ENCODE measurements at places on chromosomes 13 and 19. TPM values are rescaled to one million over a fixed set of nuclear protein-coding genes. Genes with fewer than 3 reads are reported as not detected.

DNA sequence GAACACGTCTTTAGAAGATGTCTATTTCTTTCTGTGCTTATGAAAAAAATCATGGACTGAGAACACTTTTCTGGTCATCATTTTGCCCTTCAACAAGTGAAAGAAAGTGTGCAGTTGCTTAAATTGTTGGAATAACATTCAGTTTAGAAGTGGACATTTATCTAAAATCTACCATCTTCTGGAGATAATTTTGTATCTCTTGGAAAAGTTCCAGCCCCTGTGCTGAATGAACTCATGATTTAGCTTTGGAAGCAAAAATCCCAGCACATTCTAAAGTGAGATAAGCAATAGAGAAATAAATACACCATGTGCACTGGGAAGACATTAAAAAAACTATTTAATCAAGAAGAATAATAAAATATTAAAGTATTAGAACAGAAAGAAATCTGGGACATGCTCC lies 1420.8 kb upstream of the SLC10A2 start:
- no peak for DNase-seq

Gene ZNF442
- 1.2 TPM for total RNA-seq

Gene NLRP7
- not detected for total RNA-seq

- DNase-seq = no peak
Measured at GRCh38 chr13:24679686-24680085, 522 bp upstream of the ATP12A start.

DNA sequence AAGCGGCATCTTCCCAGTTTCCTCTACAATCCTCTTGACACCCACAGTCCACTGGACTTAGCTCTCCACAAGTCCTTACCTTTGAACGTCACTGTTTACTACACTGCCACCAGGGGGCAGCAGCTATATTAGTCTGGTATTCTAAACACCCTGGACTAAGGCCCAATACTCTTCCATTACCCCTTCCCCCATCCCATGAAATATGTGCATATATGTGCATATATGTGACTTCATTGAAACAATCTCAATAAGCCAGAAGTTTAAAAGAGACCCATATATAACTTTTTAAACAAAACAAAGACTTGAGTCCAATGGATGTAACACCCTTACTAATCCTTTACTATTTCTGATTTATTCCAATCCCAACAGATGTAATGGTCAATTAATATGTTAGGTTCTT lies 15.5 kb downstream of the GGACT start:
- peak; percentile 54 for DNase-seq

Gene COMP
- total RNA-seq = not detected

Gene GIPC3
- total RNA-seq = not detected

- DNase-seq = no peak
Measured at GRCh38 chr13:22320991-22321390, 650.1 kb downstream of the FGF9 start.

DNA sequence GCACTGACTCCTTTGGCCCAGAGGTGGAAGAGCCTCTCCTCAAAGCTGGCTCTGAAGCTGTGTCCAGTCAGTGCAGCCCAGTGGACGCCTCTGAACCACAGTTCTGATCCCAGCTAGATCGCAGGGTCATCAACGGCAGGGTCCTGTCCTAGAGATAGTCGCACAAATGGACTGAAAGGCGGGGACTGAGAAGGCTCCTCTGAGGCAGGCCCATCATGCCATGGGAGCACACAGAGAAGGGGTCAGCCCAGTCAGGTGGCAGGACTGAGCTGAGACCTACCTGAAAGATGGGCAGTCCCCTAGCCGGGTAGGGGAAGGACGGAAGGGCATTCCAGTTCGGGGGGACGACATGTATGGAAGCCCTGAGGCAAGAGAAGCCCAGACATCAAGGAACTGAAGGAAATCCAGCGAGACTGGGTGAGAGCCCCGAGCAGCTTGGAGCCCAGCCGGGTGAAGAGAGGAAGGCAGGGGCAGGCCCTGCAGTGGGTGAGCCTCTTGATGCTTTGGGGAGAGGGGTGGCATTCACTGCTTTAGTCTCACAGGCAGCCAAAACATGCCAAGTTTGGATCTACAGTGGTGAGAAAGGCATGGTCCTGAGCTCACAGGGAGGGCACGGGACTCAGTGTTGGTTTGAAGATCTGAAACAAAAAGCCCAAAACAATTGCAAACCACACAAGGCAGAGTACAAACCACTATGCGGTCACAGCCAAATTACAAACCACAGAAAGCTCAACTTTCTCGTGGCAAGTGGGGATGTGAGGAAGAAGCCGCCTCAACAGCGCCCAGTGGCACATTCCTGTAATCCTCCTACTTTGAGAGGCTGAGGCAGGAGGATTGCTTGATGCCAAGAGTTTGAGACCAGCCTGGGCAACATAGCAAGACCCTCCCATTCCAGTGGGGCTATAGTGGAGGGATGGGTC lies 10.0 kb downstream of the CALM3 start:
- DNase-seq = no peak

Gene C5AR2
- not detected for total RNA-seq

DNA sequence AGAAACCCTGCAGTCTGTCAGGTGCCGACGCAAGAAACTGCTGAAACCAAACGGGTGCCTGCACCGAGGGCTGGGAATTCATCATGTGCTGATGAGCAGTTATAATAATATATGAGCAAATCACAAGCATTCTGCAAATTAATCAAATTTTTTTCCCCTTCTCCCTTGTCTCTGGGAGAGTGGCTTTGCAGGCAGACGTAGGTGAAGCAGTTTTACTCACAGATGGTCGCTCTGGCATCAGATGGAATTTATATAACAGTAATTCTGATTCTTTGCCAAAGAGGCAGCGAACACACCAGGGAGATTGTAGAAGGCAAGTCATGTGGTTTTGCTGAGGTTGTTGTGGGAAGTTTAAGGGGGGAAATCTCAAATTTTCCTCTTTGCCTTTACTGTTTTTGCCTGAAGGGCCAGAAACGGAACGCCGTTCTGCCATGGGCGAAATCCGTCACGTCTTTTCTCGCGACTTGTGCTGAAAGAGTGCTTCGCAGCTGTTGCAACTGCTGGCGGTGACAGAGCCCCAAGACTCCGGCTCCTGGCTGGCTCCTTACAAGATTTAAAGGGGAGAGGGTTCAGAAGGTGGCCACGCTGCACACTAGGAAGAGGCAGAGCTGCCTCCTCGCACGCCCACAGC lies 320.1 kb downstream of the ZNF536 start:
- peak; percentile 50 for DNase-seq

GRCh38 chr13:79799059-79799867 lies 318.3 kb downstream of the NDFIP2 start:
- DNase-seq = no peak

DNA sequence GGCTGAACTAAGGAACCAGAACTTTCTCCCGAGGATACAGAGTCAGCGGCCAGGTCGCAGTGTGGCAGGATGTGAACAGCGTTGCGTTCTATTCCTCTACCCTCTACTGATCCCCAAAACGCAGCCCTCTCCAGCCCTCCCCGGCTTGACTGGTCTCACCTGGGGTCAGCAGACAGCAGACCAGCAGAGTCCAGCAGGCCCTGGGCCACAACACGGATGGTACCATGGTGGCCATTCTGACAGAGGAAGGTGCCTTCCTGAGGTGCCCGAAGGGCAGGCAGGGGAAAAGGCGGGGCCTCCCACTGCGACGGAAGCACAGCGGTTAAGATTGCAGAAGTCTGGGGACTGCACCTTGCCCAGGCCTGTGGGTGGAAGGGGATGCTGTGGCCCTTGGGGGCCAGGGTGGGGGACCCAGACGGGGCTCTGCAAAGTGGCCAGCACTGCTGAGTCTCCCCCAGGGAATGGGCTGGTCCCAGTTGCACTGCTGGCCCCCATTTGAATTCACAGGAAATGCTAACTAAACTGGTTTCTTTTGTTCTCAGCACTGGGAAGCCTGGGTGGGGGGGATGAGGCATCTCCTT lies at the start of gene ICAM3:
ICAM3 (minus strand) TSS at position 245 of the 581 bp plus-strand sequence; CDS start at position 235, 10 bp downstream.
- no peak for DNase-seq

- DNase-seq = no peak
Measured at GRCh38 chr19:6768236-6768785, 1.1 kb upstream of the SH2D3A start.

GRCh38 chr19:18501832-18502231 lies 20.0 kb downstream of the ELL start:
- no peak for DNase-seq

- no peak for DNase-seq
Measured at GRCh38 chr19:33689868-33690267, 68.1 kb downstream of the CHST8 start.

Gene DIAPH3
- 12.4 TPM for total RNA-seq

DNA sequence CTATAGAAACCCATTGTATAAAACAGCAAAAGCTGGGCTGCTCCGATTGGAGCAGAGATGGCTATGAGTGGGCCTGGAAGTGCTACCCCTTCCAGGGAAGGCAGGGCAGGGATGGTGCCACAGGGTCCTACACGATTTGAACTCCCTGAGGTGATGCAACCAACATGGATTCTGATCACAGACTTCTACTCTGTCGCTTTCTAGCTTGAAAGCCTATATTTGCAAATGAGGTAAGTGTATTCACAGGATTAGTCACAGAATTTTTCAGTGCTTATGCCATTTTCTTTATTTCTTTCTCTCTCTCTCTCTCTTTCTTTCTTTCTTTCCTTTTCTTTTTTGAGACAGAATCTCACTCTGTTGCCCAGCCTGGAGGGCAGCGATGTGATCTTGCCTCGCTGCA lies 179.0 kb downstream of the SPRY2 start:
- no peak for DNase-seq

GRCh38 chr13:26695360-26695705 lies 65.3 kb downstream of the GPR12 start:
- no peak for DNase-seq

- DNase-seq = no peak
Measured at GRCh38 chr13:101423872-101424271, 7.6 kb upstream of the NALCN start.

Measured in Daoy (cell line).